NCI-H82 (cell line): ENCODE measurements at places on chromosomes 7 and 10.

GRCh38 chr7:87000344-87000743, 59.1 kb downstream of the ELAPOR2 start:
- peak; percentile 6 for DNase-seq

- DNase-seq, result peak; percentile 2
These were observed 35.7 kb downstream of the SMNDC1 start for GRCh38 chr10:110268971-110269370.

GRCh38 chr7:103993551-103993950, 4.1 kb upstream of the RELN start:
- no peak for DNase-seq

DNA sequence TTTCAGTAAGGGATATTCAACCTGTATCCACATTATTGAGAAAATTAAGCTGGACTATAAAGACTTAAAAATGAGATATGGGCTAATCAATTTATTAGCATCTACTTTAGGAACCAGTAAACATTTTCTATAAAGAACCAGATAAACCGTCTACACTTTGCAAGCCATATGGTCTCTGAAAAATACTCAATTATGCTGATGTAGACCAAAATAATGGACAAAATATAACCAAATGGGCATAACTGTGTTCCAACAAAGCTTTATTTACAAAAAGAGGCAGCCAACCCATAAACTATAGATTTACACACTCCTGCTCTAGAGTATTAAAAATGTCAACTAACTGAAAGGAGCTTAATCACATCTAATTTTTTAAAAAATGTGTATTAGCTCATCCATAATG, 42.3 kb downstream of the TNPO3 start:
- DNase-seq, result no peak

GRCh38 chr7:20153567-20153966, 63.6 kb downstream of the MACC1 start:
- no peak for DNase-seq

DNA sequence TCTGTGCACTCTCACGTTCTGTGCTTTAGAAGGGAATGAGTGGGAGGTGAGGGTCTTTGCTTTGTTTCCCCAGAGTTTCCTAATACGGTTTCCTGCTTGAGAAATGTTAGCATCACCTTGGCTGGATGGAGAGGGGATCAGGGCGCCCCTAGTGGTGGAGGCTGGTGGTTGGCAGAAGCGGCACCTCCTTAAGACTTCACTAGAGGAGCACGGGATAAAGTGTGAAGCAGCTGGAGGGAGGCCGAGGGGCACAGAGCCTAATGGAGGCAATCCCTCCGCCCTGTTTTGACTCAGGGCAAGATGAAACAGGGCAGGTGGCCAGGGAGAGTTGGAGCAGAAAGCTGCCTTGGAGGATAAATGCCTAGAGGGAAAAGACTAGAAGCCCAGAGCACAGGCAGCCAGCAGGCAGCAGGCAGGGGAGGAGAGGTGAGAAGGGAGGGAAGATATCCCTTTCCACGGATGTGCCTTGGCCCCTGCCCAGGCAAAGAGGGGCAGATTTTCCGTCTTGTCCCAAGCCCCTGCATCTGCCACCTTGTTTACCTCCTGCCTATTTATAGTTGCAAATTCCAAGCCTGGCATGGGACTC, 56.0 kb upstream of the BTRC start:
- DNase-seq, result peak; percentile 90

- DNase-seq, result no peak
These were observed 678.2 kb downstream of the GRM8 start for GRCh38 chr7:126574276-126575250.

DNA sequence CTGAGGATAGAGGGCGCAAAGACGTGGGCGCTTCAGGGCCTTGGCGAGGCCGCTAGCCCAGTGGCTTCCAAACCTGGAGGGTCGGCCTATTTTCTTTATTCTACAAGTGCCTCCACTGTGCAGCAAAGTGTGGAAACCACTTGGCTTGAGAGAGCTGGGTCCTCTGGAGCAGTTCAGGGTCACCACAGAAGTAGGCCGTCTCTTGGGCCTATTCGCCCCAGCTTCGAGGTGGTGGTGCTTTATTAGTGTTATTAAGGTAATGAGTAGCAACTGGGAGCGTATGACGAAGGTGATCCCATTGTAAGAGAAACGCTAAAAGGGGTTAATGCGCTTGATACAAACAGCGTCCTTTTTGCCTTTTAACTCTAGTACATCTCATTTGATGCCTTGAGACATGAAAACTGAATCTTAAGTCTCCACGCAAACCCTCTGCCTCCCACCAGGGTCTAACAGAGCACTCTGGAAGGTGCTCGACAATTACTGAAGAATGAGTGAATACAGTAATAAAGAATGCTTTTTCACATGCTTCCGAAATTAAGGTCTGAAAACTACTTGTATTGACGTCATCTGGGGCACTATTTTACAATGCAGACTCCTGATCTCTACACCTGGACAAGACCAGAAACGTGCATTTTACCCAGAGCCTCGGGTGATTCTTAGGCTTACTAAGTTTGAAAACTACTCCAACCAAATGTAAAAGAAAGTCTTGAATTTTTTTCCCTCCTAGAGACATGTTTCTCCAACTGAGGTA, 647 bp upstream of the GSAP start:
- DNase-seq, result no peak

DNA sequence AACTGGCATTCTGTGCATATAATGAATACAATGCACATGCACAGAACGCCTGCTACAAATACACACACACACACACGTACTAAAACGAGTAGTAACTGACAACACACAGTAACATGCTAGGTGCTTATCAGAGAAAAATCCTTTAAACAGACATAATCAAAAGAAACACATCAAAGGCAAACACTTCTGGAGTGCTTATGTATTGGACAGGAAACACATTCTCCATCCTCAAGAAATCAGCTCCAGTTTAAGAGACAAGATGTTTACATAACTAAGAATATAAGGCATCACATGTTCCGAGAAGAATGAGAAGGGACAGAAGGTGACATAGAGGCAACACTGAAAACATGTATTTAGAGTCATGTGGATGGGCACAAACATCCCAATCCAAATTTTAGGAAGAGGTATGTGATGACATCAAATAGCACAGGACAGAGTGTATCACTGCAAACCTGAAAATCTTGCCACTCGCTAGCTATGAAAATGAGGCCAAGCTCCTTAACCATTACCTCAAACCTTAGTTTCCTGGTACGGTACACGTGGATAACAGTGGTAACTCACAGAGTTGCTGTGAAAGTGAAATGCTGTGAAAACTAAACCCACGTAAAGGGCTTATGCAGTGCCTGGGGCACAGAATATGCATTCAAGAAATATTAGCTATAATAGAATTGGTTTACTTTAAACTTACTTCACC, 619.6 kb downstream of the PARD3 start:
- no peak for DNase-seq

- no peak for DNase-seq
These were observed 116.2 kb upstream of the LAMB4 start for GRCh38 chr7:108246227-108246837.

DNA sequence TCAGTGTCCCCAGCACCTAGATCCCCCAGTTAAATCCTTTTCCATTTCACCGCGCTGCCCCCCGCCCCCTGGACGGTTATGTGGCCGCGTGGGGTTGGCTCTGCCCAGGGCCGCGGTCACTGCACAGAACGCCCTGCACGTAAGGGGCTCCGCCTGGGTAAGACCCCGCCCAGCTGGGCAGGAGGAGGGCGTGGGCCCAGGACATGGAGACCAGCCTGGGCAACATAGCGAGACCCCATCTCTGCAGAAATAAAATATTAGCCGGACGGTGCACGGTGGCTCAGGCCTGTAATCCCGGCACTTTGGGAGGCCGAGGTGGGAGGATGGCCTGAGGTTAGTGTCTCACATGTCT, 650 bp upstream of the ZFAND2A start:
- DNase-seq, result peak; percentile 40

DNA sequence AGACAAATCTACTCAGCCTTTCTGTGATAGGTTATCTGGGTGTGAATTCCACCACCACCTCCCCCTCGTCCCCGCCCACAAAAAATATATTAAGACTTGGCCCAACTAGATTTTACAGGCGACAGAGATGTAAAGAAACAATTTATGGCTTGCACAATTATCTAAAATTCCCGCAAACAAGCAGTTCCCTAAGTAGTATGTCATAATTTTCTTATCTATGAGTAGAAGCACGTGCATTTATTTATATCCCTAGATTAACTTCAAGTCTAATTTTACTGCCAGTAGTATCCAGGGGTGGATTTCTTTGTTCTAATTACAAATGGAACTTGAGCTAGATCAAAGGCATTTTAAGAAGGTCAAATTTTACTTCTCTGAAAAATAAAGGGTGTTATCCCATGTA, 1.7 kb downstream of the TSPAN12 start:
- DNase-seq, result no peak

DNA sequence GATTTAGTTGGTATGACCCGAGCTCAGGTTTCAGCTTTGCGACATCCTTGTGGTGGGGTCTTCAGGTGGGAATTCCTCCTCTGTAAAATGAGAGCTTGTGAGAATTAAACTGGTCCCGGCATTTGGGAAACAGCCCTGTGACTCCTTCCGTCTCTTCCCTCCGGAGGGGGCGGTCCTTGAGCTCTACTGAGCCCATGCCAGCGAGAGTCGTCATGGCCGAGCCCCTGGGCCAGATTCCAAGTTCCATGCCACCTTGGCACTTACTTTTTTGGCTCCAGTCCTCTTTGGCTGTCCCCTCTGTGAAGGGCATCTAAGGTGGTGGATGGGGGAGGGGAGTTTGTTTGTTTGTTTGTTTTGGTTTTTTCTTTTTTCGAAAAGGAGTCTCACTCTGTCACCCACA, 47.6 kb downstream of the GTF2IRD1 start:
- no peak for DNase-seq

- DNase-seq, result no peak
These were observed 75.9 kb downstream of the OAT start for GRCh38 chr10:124342821-124343170.

GRCh38 chr7:119969054-119969453, 303.9 kb upstream of the KCND2 start:
- DNase-seq, result no peak

GRCh38 chr7:102913826-102914225, 1.0 kb downstream of the LRRC17 start:
- DNase-seq, result no peak

- DNase-seq, result peak; percentile 88
These were observed 117.6 kb downstream of the ARHGAP22 start for GRCh38 chr10:48487244-48487643.

DNA sequence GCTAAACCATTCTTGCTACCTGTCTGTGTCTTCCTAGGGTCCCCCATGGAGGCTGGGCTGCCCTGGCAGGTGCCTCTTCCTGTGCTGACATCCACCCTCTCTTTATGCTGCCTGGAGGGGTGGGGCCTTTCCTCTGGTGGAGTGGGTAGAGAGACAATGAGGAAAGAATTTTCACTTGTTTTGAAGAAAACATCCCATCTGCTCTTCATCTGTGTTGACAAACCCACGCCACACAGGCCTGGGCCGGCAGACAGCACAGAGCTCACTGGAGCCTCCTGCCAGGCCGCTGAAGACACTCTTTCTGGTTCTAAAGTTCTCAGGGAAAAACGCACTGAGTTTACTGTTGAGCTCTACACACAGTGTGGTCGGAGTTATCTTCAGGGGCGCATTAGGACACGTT, 328.2 kb downstream of the GLRX3 start:
- no peak for DNase-seq
